ENCODE measurements at places on chromosomes 12 and 14.

DNA sequence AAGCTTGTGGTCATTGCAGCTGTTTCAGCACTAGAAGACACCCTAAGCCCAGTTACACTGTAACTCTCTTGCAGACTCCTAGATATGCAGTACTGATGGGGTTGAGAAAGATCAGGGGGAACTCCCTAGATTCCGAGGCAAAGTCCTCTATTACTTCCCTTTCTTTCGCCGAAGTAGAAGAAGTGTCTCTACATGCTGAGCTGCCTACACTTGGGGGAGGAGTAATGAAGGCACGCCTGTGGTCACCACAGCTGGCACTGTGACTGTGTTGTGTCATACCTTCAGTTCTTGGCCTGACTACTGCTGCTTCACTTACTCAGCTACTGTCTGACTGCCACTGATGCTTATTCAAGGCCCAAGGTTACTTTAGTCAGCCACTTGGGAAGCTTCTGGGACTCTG, 35.1 kb upstream of the RPL10L start:
- no peak for DNase-seq

DNA sequence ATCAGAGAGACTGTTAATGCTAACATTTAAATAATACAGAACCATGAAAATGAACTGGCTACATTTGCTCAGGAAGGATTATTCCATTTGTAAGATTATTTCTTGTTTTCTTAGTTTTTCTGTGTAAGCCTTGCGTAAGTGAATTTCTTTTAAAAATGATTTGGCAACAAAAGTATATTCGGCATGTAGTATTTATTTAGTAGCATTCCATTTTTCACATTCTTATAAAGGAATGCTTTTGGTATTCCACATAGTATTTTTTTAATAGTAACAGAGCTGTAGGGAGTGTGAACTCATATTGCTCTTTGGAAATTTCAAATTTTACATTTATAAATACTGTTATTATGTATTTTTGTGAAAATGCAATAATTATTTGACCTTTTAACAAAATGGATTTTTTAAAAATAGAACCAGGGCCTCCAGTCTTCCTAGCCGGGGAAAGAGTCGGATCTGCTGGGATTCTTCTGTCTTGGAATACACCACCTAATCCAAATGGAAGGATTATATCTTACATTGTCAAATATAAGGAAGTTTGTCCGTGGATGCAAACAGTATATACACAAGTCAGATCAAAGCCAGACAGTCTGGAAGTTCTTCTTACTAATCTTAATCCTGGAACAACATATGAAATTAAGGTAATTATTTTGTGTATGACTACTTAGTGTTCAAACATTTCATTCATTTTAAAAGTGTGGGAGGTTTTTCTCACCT, 1.2 kb downstream of the PTPRQ start:
- DNase-seq, result no peak

DNA sequence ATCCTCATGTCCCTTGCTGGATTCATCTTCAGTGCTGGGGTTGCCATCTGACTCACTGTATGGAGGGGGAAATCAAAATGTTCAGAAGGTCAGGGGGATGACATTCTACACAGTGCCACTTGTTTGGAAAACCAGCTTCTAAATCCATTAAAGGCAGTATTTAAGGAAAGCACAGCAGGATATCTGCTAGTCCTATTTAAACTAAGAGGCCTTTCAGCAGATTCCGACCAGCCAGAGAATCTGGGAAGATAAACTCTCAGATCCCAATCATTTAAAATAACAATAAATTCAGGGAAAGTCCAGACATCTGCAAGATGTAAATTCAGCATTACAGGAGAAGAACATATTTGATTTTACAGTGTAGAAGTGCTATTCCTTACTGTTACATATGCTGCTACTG, 3.8 kb downstream of the SIX4 start:
- DNase-seq, result no peak

DNA sequence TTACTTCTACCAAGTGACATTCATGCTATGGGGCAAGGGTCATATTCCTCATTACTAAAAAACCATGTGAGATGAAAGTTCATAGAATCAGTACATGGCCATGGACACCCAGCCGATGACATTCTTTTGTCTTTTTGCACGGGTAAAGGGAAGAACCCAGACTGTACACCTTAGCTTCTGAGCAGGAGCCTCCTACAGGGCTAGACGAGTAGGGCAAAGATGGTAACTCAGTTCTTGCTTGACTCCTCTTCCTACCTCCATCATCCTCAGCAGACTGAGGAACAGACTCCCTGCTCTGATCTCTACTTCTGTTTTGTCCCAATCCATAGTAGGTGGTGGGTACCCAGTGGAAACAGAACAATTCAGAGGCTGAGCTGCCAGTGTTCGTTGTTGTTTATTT, 281.3 kb downstream of the NPAS3 start:
- DNase-seq, result no peak

DNA sequence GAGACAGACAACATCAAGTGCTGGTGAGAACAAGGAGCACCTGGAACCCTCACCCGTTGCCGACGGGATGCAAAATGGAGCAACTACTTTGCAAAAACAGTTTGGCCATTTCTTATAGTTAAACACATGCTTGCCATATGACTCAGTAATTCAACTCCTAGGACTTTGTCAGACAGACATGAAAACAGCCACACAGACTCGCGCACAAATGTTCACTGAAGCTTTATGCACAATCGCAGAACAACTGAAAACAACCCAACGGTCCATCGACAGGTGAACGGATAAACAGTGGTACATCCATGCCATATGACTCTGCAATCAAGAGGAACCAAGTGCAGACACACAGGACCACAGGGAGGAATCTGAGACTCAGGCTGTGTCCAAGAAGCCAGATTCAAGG, 30.8 kb downstream of the NCOR2 start:
- DNase-seq, result no peak

GRCh38 chr12:32125455-32126084, 18.9 kb downstream of the BICD1 start:
- DNase-seq, result no peak

DNA sequence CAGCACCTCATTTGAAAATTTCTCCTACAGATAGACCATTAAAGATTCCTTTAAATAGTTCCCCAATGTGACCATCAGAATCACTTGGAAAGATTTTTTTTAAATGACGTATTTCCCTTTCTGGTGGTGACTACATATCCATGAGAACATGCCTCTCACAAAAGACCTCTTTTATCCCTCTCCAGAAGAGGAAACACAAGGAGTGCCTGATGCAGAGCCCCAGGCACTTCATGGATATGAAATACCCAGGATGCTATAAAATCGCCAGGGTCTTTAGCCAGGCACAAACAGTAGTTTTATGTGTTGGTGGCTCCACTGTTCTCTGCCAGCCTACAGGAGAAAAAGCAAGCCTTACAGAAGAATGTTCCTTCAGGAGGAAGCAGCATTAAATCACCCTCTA, 97.1 kb downstream of the ETNK1 start:
- no peak for DNase-seq

- no peak for DNase-seq
These were observed 6.1 kb upstream of the BCL2L14 start for GRCh38 chr12:12064596-12064995.

- DNase-seq, result no peak
These were observed 37.5 kb downstream of the GPR68 start for GRCh38 chr14:91207008-91207407.

- no peak for DNase-seq
These were observed 452.4 kb upstream of the LRFN5 start for GRCh38 chr14:41154143-41154807.

DNA sequence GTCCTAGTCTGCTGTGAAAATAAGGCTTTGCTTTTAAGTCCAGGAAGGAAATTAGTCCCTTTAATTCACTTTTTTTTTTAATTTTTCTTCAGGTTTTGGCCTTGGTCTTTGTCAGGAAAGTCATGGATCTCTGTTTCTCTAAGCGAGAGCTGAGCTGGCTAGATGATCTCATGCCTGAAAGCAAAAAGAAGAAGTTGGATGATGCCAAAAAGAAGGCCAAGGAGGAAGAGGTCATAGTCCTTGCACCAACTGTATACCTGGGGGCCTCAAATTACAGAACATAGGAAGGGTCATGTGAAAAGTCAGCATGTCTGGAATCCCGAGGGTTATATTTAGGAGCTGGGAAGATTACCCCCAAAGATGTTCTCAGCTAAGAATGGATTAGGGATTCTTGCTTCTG, 72.3 kb downstream of the SLC4A8 start:
- DNase-seq, result no peak

DNA sequence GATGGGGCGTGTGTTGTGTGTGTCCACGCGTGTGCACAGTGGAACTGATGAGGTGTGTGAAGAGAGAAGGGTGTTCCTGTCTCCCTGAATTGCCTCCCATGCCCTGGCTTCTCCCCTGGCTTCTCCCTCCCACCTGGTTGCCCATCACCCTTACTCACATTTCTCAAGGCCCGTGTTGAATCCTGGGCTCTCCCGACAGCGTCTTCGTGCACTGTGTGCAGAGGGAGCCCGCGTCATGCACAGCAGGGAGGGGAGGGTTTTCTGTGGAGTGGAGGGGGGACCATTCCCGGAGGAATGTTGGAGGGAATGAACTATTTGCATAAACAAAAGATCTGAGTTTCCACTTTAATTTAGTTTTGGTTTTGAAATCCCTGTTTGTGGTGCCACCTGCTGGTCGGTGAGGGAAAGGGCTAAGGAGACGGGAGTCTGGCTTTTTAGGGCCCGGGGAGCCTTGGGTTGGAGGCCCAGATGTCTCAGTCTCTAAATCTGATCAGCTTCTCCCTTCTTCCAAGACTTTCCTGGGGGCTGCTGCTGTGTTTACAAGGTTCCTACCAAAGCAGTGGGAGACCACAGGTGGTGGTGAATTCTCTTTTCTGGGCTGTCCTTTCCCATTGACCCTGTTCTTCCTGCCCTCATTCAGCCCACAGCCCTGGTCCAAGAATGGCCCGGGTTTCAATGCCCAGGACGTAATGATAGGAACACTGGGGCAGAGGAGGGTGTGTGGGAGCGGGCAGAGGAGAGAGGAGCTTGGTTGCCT, at the start of gene C1R:
Gene C1R, minus strand, starts transcription at position 217 of the 757 bp plus-strand sequence. Its CDS starts 57 bp downstream, at position 160.
- peak; percentile 71 for DNase-seq

DNA sequence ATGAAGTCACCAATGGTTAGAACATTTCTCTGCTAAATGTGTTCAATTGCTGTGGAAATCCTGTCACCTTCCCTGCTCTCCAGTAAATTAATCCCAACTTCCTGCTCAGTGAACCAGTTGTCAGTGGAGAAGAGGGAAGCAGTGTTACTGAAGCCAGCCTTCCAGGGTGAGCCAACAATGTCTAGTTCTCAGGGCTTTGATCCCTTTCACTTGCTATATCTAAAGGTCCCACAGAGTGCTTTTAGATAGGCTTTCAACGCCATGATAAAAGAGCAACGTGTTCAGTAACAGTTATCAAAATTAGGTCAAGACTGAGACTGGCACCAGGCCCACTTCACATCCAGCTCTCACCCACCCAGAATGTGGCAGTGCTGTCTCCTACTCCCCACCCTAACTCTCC, 139.7 kb downstream of the KCNH5 start:
- no peak for DNase-seq
